ENCODE measurements at places on chromosomes 5 and 9.

- no peak for DNase-seq
Observed at GRCh38 chr5:136375920-136376319, 10.6 kb upstream of the TRPC7 start.

GRCh38 chr9:107624234-107624948, 134.8 kb upstream of the KLF4 start:
- DNase-seq = no peak

- no peak for DNase-seq
Observed at GRCh38 chr5:17275289-17276158, 58.1 kb downstream of the BASP1 start.

DNA sequence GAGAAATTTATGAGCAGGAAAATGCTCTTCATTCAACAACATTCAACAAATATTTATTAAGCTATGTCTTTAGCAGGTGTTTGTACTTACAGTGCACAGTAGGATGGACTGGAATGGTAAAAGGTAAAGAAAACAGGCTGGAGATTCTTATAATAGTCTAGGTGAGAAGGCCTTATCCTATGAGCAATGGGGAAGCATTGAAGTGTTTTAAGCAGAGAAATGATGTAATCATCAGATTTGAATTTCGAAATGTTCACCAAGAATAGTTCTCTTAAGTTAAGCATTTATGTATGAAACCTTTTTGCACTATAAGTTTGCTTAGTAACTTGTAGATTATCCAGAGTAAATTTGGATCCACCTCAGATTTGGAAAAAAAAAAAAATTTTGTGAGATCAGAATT, 209.3 kb downstream of the NR3C1 start:
- no peak for DNase-seq

DNA sequence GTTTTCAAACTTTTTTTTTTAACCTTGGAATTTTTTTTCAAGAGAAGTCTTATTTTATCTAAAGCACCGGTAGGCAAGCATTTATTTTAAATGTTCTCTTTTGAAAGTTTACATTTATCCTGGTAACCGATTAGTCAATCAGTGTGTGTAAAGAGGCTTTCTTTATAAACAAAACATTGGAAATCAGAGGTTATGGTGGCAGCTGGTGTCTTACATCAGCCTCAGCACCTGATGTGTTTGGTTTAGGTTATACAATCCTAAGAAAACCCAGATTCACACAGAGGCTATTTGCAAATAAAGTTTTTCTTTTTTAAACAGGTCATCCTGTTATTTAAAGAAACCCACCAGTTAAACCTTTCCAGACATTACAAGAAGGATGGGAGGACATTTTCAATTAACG, 173.3 kb upstream of the GDNF start:
- DNase-seq = no peak

DNA sequence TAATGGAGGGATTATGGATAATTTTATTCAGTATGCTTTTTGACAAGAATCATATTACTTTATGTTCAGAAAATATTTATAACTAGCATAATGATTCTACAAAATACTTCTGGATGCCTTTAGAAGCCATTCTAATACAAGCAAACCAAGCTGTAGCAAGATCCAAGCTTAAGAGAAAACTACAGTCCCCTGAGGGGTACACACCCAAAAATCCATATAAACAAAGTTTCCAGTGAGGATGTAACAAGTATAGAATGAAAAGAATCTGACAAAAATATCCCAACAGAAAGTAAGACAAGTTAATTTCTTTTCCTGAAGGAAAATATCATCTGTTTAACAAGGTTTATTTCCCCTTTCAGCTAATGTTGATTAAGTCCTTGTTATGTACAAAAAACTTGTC, 53.9 kb downstream of the MLLT3 start:
- no peak for DNase-seq

- DNase-seq = peak; percentile 59
Observed at GRCh38 chr9:25678147-25678666, at the start of gene TUSC1. TUSC1 (minus strand) TSS chr9:25678444; CDS start chr9:25678312, 132 bp downstream.

GRCh38 chr9:16813838-16814237, 56.6 kb downstream of the BNC2 start:
- no peak for DNase-seq

- DNase-seq = no peak
Observed at GRCh38 chr5:139131921-139132432, 66.2 kb downstream of the SIL1 start.

- DNase-seq = no peak
Observed at GRCh38 chr9:99197124-99197630, 24.6 kb downstream of the ALG2 start.

DNA sequence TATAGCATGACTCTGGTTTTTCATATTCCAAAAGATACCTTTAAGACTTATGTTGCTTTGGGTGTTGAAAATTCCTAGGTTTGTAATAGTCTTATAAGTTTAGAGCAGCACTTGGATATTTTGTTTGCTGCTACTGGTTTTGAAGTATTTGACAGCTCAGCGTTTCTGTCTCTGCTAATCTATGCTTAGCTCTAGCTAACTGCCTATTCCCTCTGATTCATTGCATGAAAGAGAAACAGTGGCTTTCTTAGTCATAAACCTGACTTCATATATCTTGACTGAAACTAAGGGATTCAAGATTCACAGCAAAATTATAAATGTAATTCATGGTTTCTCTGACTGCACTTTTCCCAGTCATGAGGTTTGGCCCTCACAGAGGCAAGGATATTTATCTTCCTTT, 35.6 kb upstream of the ANXA1 start:
- no peak for DNase-seq
